ENCODE measurements at places on chromosomes 5 and 9.

- DNase-seq = no peak
These were observed 74.4 kb downstream of the FGF18 start for GRCh38 chr5:171493646-171494393.

DNA sequence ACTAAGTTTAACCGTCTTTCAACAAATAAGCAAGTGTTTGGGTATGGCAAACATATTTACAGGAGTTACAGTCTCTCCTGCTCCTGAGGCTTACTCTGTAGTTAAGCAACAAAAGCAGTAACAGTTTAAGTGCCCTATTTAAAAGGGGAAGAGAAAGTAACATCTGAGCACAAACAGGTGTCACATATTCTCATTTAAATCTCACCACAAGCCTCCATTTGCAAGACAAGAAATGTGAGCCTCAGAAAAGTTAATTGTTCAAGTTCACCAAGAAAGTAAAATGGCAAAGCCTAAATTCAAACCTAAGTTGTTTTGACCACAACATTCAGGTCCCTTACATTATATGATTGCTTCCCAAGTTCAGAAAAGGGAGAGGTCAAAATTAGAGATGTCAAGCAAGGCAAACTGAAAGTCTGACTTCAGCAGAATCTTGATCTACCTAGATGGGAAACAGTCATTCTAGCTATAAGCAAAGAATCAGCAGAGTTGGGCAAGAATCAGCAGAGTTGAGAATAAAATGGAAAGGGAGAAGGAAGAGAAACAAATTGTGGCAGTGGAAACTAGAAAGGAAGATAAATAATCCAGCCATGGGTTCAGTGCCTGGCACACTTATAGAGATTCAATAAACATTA is 93.4 kb downstream of the STRBP start:
- no peak for DNase-seq

DNA sequence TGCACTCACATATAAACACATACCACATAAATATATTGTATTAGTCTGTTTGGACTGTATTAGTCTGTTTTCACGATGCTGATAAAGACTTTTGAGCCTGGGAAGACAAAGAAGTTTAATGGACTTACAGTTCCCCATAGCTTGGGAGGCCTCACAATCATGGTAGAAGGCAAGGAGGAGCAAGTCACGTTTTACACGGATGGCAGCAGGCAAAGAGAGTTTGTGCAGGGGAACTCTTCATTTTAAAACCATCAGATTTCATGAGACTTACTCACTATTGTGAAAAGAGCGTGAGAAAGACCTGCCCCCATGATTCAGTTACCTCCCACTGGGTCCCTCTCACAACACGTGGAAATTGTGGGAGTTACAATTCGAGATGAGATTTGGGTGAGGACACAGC is 133.4 kb downstream of the FER start:
- DNase-seq = no peak

DNA sequence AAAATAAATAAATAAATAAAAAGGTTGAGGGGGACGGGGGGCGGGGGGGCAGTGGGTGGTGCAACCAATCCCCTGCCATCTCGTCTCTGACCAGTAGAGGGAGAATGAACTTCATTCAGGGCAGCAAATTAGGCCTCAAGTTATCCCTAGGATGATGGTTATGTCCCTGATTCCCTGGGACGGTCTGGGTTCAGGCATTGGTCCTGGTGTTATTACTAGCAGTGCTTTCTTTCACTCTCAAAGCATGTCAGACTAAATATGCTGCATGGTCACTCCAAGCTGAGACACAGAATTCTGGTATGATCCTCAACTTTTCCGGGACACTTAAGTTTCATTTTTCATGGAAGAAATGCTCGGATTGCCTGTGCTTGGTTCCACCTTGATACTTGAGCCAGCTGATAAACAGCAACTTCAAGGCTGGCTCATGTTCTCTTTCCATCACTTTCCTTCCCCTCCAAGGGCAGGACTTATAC is 59.4 kb downstream of the DAP start:
- no peak for DNase-seq

GRCh38 chr5:136128481-136128880 is 4.2 kb upstream of the SMAD5 start:
- no peak for DNase-seq

- DNase-seq = no peak
These were observed 211.5 kb downstream of the PAPPA start for GRCh38 chr9:116365056-116365471.

GRCh38 chr5:32683125-32683524 is 28.0 kb upstream of the NPR3 start:
- no peak for DNase-seq

- no peak for DNase-seq
These were observed 7.9 kb upstream of the FIBCD1 start for GRCh38 chr9:130946766-130947617.

DNA sequence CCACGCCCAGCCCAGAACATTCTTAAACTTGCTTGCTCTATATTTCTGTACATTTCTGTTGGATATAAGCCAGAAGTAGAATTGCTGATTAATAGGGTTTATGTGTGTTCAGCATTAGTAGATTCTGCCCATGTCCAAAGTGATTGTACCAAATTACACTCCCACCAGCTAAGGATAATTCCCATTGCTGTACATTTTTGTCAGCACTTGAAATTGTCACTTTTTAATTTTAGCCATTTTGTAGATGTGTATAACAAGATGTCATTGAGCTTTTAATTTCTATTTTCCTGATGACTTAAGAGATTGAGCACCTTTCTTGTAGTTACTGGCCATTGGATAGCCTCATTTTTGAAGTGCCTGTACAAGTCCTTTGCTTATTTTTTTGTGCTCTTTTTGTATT is 46.4 kb downstream of the AQP7 start:
- no peak for DNase-seq

DNA sequence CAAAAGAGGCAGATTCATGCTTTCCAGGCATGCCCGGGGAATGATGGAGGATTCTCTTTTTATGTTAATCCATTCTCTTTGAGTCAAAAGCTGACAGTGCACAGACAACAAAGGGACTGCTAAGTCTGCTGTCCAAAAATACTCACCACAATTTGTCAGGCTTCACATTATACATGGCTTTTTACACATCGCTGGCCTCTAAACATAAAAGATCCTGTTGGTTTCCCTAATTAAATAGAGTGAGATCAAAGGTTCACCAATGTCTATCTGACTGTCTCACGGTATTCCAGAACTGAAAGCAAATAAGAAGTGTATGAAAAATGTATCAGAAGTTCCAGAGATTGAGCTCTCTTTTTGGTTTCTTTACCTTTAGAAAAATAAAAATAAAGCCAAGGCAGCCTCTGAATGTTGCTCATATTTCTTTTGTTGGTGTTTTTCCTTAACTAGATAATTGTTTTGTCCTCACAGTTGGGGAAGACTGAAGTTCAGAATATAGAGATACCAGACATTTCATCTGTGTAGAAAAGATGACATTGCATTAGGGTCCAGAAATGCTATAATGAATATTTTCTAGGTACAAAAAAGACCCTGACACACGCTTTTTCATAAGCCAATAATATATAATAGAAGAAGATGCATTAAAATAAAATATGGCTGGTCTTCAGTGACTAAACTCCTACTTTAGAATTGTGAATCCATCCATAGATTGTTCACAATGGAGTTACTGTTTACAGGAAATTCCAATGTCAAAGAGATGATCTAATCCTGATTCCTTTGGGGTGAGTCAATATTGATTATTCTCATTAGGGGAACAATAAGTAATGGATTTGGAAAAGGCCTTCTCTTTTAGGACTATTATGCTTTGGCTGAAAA is 688.2 kb upstream of the CDH6 start:
- no peak for DNase-seq

GRCh38 chr5:74140409-74140808 is 500.1 kb downstream of the ENC1 start:
- DNase-seq = no peak

- DNase-seq = no peak
These were observed 91.1 kb upstream of the CD180 start for GRCh38 chr5:67287510-67288268.
